Sciatic nerve (tissue), 2 donors: ENCODE measurements at places on chromosomes 16 and 17.

DNA sequence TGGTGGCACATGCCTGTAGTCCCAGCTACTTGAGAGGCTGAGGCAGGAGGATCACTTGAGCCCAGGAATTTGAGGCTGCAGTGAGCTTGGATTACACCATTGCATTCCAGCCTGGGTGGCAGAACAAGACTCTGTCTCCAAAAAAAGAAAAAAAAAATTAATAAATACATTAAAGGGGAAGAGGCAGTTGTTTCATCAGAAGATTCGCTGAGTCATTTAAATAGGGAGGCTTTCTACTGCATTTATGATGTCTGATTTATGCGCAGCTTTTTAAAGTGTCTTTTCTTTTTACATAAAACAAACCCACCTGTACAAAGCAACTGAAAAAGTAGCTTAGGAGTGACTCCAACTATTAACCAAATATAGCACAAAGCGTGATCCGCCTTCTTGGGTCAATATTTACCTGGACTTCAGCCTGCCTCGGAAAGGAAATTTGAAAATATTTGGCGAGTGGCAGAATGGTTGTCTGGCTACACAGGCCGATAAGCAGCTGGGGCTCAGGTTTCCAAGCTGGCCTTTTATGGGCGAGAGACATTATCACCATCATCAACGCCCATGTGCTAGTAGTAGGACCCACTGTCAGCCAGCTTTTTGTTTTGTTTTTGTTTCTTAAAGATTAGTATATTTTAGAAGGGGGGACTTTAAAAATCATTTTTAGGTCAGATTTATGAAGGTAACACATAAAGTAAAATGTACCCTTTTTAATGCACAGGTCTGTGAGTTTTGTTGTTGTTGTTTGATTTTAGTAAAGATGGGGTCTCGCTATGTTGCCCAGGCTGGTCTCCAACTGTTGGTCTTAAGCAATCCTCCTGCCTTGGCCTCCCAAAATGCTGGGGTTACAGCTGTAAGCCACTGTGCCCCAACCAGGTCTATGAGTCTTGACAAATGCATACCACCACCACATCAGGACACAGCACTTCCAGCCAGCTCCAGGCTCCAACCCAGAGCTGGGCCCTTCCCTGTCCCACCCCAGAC is 42.5 kb upstream of the RASD1 start:
- DNase-seq = no peak

GRCh38 chr16:28110074-28110473 is 46.6 kb upstream of the GSG1L start:
- no peak for DNase-seq

DNA sequence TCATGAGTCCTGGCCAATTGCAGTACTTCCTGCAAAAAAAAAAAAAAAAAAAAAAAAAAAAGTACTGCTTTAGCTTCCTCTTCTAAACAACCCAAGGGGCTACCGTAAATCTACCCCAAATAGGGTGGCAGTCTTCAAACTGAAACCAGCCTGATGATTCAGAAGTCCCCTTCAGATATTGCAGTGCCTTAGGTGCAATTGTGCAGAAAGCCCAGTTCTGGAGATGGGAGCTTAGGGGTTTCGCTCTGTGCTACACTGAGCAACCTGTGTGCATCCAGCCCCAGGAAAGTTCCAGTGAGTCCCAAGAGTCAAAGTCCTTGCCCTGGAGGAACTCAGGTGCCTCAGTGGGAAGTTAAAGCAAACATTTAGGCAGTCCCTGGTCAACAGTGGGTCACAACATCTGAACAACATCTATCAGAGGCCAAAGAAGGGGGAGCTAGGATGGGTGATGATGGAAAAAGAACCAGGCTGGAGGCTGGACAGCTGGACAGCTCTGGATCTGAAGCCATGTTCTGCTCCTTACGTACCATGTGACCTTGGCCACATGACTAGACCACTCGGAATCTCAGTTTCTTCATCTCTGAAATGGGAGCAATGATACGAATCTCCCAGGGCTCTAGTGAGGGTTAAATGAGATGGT is 6.7 kb upstream of the CIITA start:
- peak; percentile 7 for DNase-seq

- DNase-seq = no peak
Measured at GRCh38 chr17:29711588-29712385, 89.1 kb upstream of the CORO6 start.

DNA sequence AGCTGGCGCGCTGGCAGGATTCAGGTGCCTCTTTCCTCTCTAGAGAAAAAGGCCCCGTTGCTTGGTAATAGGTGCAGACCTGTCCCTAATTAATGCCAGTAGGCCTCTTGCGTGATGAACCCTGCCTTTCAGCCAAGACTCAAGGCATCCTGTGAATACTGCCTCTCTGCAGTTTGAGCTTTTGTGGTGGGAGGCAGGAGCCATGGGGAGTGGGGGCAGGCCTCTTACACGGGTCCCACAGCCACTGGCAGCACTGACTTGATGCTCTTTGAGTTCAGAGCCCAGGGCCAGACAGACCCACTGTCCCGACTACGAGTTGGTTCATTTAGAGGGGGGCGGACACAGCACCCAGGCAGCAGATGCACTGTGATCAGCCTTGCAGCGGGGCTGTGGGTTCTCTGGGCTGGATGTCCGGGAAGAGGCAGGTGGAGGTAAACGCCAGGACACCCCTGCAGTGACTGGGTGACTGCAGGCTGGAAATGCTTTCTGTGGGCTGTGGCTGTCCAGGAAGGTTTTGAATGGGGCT is 237.0 kb downstream of the SEC14L1 start:
- DNase-seq = no peak

DNA sequence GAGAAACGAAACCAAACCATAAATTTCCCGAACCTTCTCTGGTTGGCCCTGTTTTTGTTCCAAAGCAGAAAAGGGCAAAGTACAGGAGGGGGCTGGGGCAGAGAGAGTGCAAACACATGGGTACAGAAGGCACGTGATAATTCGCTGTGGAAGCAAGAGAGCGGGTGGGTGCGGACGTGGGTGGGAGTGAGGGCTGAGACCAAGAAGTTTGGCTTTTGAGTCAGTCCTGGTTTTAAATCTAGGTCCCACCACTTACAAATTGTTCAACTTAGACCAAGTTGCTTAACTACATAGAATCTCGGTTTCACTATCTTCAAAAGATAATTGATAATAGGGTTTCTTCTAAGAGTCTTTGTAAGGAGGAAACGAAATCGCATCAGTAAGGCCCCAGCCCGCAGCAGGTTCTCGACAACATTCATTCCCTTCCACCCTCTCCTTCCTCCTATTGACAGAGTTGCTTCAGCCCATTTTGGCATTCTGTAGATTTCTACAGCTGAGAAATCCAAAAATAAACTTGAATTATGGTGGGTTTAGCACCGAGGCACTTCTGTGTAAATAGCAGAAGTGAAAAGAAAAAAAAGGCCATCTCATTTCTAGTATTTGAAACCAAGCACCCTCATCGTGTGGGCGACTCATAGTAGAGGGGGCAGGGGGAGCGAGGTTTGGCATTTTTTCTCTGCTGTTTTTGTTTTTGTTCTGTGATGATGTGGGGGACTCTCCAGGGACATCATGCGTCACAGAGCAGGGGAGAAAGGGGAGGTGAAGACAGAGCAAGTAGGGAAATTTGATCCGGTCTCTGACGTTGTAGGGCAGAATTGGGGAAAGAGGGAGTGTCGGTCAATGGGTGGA is 33.6 kb upstream of the CCR7 start:
- peak; percentile 79 for DNase-seq

- DNase-seq = no peak
Measured at GRCh38 chr17:48625495-48626244, 488 bp downstream of the HOXB9 start.
